ENCODE measurements at places on chromosomes 3 and 15. TPM values are rescaled to one million over a fixed set of nuclear protein-coding genes. Genes with fewer than 3 reads are reported as not detected.

Gene CLDND1
- total RNA-seq = 82.6 TPM

Gene CIDEC
- total RNA-seq = 0.24 TPM

Gene TRH
- not detected for total RNA-seq

Gene TMEM212
- total RNA-seq = not detected

Gene CHRD
- total RNA-seq = 2.8 TPM

Gene THAP10
- 0.80 TPM for total RNA-seq

Gene C3orf22
- total RNA-seq = not detected

Gene SCN11A
- total RNA-seq = not detected

Gene HACL1
- total RNA-seq = 51.9 TPM

Gene SKOR1
- total RNA-seq = not detected

Gene IGDCC3
- total RNA-seq = 0.24 TPM

GRCh38 chr15:66369773-66370651, 13.5 kb upstream of the TIPIN start:
- DNase-seq = peak; percentile 13

- peak; percentile 79 for DNase-seq
Observed at GRCh38 chr15:38389924-38390542, 63.9 kb upstream of the FAM98B start.

GRCh38 chr3:160980740-160981139, 124.4 kb downstream of the B3GALNT1 start:
- DNase-seq = no peak

- DNase-seq = no peak
Observed at GRCh38 chr3:174957551-174958001, 98.4 kb downstream of the NAALADL2 start.

DNA sequence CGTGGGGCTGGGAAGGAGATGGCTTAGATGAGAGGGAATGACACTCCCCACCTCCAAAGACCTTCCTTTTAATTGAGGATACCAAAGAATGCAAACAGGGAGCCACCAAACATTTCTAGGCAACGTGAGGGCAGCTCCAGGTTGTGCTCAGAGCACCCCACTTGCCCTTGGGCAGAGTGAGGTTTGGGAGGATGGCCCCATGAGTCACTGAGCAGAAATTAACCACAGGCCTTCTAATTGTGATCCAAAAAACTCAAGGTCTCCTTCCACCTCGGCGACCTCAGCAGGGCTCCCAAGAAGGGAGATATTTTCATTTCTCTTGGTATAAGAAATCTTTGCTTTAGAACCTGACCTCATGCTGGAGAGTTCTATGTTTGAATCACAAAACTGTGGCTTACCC, 305.0 kb upstream of the TPM1 start:
- no peak for DNase-seq

DNA sequence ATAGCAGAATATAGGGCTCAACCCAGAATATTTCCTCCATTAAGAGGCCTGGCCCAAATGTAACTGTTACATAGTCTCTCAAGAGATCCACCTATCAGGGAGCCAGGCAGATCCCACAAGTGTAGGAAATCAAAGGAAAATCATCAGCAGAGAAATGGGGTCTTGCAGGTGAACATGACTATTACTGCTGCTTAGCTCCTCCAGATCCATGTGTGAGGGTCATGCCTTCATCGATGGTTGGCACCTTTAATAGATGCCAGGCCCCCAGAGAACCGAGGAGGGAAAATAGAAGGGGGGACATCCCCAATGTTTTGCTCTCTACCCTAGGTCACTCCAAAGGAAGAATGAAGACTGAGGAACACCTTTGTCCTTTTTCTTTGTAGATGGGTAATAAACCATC, 1029.9 kb upstream of the CADM2 start:
- no peak for DNase-seq

- peak; percentile 50 for DNase-seq
Observed at GRCh38 chr3:141279077-141279967, 47.7 kb downstream of the PXYLP1 start.

- no peak for DNase-seq
Observed at GRCh38 chr15:65460741-65461347, 38.1 kb upstream of the IGDCC4 start.

DNA sequence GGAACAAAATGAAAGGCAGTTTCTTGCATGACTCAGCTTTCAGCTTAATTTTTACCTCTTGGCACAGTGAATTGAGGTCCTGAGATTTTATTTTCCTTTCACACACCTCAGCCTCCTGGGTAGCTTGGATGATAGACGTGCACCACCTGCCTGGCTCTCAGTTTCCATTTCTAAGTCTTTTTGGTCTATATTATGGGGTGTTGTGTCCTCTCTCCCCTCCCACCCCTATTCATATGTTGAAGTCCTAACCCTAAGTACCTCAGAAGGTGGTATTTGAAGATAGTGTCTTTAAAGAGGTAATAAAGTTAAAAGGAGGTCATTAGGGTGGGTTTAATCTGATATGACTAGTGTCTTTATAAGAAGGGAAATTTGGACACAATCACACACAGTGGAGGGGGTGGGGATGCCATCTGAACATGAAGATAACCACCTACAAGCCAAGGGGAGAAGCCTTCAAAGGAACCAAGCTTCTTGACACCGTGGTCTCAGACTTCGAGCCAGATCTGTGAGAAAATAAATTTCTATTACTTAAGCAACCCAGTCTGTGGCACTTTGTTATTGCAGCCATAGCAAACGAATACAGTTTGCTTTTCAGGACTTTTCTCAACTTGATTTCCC, 85.2 kb downstream of the STRIT1 start:
- no peak for DNase-seq

- no peak for DNase-seq
Observed at GRCh38 chr3:177066068-177066467, 131.2 kb downstream of the TBL1XR1 start.

DNA sequence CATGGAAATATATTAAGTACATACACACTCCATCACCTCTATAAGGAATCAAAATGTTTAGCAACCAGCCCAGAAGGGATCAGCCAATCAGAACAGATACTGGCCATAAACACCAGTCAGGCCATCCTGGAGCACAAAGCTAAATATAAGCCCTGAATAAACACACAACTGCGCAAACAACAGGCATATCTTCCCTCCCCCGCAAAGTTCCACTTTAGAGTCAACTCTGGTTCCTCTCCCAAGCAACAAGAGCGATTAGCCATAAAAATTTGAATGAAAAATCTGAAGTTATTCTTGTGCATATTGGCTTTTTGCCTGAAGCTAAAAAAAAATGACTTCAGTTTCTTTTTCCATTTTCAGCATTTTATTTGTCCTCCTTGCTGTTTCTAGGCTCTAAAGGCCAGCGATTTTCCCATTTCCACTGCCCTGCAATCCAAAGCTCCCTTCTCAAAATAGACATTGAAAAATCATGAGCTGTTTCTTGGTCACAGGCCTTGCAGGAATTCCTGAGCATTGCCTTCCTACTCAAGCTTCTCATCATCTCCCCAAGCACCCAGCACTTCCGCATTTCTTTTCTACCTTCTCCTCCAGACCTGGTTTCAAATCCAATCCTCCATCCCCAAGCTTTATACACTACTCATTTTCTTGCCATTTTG, 247.9 kb downstream of the ZMAT3 start:
- no peak for DNase-seq

DNA sequence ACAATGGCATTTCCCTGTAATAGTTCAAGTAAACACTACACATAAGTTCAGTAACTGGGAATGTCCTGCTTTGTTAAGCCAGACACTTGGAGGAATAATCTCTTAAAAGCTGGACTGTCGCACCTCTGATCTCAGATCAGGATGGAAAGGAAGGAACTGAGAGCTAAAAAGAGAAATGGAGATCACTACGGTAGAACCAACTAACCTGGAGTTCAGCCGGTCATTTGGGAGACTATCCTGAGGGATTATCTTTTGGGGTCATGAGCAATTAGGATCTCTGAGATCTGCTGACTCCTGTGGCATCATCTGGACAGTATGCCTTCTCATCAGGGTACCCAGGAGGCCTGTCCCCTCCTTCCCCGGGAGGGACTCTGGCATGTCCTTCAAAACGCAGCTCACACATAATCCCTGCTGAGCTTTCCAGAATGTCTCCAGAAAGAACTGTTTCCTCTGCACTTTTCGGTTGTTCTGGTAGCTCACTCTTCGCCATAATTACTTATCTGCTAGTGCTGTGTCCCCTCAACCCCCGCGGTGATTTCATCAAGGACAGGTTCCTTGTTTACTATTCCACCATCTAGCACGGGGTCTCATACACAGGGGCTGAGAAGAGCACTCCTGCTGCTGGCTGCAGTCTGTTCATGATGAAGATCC, 115.6 kb downstream of the SENP2 start:
- peak; percentile 61 for DNase-seq

DNA sequence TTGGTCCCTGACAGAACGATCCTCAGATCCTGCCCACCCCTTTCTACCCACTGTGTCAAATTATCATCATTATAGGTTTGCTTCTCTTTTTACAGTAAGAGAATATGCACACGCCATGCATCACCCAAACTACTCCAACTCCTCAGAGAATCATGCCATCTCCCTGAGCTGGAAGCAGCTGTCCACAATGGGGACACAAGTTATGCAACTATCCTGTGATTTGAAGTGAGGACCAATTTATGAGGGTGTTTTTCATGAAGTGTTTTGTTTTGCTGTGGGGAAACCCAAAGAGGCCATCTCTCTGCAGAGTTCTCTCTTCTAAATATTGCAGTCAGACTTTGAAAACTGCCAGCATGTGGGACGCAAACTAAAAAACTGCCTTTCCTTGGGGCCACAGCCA, 35.8 kb upstream of the TNFSF10 start:
- no peak for DNase-seq

GRCh38 chr3:52313774-52314188, 2.3 kb upstream of the DNAH1 start:
- DNase-seq = no peak

DNA sequence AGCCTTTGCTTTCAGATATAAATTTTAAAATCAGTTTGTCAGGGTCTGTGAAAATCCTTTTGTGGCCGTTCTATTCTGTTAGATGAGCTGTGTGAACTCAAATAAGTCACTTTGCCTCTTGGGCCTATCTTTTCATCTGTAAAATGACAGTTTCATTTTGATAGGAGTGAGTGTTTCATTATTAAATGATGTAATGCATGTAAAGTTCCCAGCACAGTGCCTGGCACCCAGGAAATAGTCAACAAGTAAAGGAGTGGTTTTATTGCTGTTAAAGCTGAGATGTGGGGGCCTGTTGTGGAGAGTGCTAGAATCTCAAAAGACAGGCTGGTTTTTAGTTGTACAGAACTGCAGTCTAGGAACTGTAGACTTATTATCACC, 394.5 kb upstream of the CFAP20DC start:
- no peak for DNase-seq

DNA sequence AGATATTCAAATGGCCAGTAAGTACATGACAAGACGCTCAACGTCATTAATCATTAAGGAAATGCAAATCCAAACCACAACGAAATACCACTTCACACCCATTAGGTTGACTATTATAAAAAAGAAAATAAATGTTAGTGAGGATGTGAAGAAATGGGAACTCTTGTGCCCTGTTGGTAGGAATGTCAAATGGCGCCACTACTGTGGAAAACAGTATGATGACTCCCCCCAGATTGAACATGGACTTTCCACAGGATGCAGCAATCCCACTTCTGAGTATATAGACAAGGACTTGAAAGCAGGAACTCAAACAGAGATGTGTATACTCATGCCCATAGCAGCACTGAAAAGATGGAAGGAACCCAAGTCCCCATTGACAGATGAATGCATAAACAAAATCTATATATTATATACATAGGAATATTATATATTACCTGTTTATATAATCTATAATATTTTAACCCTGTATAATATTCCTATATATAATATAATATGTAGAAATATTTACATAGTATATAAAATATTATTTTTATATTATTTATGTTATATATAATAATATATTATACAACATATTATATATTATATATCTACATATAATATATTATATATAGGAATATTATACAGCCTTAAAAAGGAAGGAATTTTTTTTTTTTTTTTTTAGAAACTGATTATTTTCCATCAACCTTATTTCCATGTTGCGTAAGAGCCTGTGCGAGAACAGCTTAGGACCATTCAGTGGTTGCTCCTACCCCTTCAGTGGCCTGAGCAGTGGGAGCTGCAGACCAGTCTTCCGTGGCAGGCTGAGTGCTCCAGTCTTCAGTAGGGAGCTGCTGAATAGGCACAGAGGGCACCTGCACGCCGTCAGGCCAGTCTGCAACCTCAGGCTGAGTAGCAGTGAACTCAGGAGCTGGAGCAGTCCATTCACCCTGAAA, 17.6 kb upstream of the PIGZ start:
- no peak for DNase-seq

GRCh38 chr15:85002517-85002916, 20.9 kb downstream of the PDE8A start:
- no peak for DNase-seq

DNA sequence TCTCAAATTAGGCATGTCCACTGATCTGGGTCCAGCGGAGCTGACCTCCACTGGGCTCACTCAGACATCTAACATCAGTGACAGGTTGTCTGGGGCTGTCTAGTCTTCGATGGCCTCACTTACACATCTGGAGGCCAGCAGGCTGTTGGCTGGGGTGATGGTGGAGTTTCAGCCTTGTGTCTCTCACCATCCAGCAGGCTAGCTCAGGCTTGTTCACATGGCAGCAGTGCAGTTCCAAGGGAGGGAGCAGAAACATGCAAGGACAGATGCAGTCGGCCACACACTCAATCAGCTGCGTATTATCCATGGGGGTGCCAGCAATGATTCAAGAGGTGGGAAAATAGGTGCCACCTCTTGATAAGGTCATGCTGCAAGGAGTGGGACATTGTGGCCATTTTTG, 292.5 kb downstream of the SHQ1 start:
- DNase-seq = no peak

- DNase-seq = peak; percentile 58
Observed at GRCh38 chr15:59751552-59752413, 62.7 kb upstream of the BNIP2 start.

- peak; percentile 83 for DNase-seq
Observed at GRCh38 chr3:43155464-43156121, 49.7 kb upstream of the POMGNT2 start.

DNA sequence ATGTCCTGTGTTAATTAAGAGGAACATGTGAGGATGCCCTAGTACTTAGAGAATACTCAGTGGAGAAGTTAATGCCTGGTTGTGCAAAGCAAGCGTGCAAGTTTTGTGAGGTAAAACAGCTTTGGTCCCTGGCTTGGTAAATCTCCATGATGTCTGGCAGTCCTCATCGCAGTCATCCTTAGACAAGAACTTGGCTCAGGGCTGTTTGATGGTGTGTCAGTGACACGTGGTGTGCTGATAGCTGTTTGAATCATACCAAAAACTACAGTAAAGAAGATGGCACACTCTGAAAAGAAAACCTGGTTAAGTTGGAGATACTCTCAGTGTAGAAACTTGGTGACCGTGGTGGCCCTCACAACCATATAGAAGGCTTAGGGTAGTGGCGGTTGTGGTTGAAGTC, 361.7 kb downstream of the FEZF2 start:
- DNase-seq = no peak

DNA sequence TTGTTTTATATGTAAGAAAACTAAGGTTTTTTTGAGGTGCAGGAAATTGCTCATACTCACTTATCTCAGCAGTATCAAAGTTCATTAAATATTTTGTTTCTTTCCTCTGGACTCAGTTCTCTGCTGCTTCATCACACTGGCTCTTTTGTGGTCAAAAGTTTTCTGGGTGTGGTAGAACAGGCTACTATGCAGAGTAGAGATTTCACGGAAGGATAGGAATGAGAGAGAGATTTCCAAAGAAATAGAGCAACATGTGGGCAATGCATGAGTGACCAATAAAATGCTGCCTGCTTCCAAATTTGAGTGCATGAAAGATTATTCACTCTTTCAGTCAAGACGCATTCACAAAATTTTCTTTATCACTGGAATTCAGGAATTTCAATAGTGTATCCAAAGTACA, 577.3 kb upstream of the SEMA6D start:
- DNase-seq = no peak
